ENCODE measurements at places on chromosomes 12 and 14.

DNA sequence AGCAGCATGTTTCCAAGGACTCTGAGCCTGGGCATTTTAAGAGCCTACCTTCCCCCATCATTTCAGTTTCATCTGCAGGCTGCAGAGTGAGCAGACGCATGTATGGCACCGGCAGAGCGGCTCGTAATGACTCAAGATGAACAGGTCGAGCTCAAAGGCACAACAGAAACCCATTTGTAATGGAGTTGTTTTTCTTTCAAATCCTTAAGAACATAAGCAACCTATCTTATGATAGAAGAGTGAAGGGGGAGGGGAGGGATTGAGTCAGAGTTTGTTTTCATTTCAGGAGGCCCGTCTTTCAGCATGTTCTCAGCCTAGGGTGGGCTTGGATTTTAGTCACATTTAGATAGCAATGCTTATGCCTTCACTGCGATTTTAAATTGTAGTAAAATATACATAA lies 54.9 kb upstream of the CISTR start:
- DNase-seq, result peak; percentile 3

GRCh38 chr12:58596381-58596780 lies 323.9 kb downstream of the LRIG3 start:
- no peak for DNase-seq

DNA sequence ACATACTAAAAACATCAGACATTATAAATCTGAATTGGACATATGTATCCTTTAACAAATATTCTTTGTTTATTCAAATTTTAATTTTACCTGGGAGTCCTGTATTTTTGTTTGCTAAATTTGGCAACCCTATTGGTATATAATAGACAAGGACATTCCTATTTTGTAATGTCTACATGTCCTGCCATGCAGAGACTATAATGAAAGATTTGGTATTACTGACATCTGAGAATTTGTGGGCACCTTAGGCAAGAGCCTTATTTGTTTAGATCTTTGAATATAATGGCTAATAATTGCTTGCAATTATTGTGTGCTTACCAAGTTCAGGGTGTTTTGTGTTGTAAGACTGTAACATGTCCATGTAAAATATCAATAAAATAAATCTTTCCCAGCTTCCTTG lies 334.4 kb downstream of the KCNH5 start:
- DNase-seq, result no peak

- DNase-seq, result no peak
Measured at GRCh38 chr12:49195736-49196135, 6.9 kb upstream of the TUBA1A start.

DNA sequence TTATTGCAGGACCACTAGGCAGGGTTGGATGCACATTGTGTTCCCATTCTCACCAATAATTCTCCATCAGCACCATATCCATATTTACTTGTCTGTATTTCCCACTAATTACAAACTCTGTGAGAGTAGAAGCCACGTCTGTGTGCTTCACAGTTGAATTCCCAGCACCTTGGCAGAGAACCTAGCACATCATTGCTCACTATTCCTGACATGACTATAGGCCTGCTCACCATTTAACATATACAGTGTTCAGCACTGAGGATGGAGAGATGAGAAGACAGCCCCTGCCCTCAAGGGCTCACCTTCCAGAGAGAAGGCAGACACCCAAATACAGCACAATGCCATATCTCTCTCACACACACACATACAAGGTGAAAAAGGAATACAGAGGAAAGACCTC lies 5.0 kb downstream of the DAD1 start:
- no peak for DNase-seq

- no peak for DNase-seq
Measured at GRCh38 chr12:49274396-49275069, 9.7 kb downstream of the TUBA1C start.

DNA sequence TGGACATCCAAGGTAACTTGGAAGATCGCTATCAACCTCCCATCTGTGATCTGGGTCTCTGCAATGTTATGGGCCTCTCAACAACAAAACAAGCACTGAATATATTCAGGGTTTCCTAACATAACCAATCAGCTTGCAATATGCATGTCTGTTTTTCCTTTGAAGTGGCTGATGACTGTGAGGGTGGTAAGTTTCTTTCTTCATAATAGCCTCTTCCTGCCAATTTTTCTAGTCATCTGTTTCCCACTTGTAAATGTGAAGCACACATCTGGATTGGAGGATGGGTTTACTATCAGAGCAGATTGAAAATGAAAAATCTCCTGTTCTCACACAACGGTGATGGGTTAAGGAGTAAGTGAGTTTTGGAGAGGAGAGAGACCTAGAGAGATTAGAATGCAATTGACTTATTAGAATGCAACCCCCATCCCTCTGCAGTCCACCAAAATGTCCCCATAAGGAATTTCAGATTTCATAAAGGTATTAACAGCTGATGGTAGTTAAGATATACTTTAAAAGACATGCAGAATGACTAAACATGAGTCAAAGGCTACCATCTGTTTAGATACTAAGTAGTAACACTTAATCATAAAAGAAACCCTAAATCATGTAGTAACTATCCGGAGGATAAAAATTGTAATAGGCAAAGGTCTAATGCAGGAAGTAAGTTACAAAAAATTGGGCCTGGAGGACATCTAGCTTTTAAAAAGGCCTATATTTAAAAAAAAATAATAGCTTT lies 58.4 kb upstream of the SAV1 start:
- DNase-seq, result no peak

- no peak for DNase-seq
Measured at GRCh38 chr12:113946175-113946574, 19.9 kb downstream of the RBM19 start.

DNA sequence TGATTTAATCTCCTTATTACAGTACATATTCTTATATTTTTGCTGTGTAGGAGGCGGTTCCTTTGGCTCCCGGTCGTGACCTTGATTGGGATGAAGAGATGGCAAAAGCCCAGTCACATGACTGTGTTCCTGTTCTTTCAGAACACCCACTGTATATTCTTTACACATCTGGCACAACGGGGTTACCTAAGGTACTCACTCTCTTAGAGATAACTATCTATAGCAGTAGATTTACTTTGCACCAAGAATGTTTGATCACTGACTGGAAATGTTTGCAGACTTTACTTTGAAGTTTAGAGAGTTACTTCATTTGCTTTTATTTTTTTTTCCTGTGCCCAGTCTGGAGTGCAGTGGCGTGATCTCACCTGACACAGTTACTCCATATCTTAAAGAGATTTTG lies 65.2 kb downstream of the ACSS3 start:
- no peak for DNase-seq

GRCh38 chr14:61569812-61570548 lies 125.3 kb upstream of the HIF1A start:
- no peak for DNase-seq

- no peak for DNase-seq
Measured at GRCh38 chr12:88339254-88339949, 197.3 kb downstream of the TMTC3 start.

DNA sequence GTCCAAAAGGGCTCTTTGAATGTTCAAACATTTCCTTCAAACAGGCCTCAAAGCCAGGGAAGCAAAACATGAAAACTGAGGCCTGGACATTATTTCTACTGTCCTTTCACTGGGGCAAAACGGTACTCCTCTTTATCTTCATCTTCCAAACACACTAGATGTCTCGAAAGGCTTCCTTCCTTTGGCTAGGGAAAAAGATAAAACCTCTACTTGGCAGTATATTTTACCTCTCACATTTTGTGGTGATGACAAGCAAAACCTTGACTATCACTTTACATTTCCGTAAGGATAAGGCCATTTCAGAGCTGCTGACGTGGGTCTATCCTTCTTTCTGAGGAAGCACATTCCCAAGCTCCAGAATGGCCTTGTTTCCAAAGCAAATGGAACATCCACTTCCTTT lies 9.9 kb downstream of the STAB2 start:
- no peak for DNase-seq

- DNase-seq, result no peak
Measured at GRCh38 chr14:31229009-31229408, 21.4 kb upstream of the HECTD1 start.

- no peak for DNase-seq
Measured at GRCh38 chr12:34397591-34398365, 375.5 kb downstream of the ALG10 start.

DNA sequence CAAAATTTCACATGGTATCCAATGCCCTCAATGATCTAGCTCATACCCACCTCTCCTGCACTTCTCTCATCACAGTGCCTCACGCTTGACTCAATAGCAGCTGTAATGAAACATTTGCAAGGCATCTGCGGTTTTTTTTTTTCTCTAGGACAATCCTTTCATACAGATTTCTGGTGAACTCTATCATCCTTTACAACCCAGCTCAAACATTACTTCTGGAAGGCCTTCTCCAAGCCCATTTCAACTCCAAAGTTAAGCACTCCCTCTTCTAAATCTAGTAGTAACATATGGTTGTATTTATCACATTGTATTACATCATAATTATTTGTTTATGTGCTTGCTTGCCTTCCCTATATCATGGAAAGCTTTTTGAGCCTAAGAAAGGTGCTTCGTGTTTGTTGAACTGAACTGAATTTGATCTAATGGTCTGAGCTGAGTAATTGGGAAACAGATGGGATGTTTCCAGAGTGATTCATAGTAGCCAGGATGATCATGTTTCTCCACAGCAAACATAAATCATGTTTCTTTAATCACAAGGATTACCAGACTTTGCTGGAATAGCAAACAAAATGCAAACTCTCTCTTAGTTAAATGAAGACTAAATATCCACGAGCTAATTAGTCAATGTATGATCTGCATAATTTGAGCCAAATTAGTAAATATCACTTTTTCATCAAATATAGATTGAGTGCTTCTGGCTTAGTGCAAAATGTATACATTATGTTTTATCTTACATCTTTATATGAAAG lies 14.3 kb downstream of the CFL2 start:
- DNase-seq, result no peak

- DNase-seq, result no peak
Measured at GRCh38 chr14:76277586-76278130, 98.3 kb upstream of the ESRRB start.

DNA sequence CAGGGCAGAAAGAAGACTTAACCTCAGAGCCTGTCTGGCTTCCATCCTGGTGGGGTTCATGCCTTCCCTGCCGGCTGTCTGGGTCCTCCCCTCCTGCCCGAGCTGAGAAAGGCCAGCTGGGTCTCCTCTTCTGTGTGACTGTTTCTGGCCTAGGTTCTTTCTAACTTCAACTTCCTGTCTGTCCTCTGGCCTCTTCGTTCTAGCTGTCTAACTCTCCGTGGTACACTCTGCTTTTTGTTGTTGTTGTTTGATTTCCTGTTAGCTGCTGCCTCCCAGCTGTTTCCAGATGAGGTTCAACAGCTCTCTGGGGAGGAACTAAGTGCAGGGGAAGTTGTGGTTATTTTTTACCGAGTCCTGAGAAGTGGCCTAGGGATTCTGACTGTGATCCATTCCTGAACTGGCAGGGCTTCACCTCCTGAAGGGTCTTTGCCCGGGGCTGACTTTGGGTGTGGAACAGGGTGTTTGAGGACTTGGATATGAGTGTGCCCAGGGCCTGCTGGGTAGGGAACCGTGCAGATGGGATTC lies 3.2 kb downstream of the MLXIP start:
- DNase-seq, result no peak

DNA sequence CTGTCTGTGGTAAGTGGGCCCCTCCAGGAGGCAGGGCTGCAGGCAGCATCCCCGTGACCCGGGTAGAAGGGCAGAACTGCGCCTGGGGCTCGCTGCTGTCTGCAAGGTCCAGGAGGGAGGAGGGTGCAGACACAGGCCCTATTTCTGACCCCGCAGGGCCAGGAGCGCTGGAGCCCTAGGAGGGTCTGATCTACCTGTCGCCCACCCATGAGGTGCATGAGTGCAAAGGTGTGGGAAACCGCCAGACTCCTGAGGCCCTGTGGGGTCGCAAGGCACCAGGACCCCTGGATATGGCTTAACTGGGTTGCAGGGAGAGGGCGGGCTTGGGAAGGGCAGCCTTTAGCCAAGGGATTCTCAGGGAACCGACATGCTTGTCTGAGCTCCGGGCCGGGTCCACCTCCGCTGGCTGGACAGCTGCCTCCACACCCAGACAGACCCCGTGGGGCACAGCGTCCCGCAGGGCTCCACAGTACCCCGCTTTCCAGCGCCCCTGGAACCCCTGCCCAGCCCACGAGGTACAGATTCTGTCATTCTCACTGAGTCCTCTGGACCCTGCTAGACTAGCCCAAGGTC lies 72.9 kb upstream of the TSPAN11 start:
- no peak for DNase-seq

DNA sequence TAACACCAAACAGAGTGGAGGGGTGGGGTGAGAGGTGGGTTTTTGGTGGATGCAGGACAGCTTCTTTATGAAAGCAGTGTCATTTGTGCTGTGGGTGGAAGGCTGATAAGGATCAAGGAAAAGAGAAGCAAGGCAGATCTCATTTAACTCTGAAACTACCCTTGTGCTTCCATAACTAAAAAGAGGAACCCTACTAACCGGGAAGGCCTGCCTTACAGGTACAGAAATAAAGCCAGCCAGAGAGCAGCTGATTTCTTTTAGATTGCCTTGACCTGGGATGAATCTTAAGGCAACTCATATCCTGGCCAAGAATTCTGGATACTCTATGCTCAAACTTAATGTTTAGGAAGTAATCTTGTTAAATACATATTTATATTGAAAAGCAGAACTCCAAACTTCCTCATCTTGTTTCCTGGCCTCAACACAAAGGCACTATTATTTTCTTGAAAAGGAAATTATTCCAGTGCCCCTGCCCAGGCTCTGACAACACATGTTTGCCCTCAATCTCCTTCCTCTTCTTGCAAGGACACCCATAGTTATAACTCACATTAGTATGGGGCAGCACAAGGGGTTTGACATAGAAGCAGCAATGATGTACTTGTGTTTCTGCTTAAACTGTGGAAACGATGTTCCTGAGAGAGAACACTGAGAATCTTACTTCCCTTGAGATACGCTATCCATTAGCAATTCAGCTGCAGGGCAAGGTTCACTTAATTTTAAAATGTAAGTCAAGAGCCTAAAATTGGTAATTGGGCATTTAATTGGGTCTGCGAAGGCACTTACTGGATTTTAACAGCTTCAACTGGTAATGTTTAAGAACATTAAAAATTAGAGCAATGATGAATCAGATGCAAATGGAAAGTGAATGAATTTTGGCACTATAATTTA lies 173.7 kb downstream of the STXBP6 start:
- DNase-seq, result no peak

- DNase-seq, result no peak
Measured at GRCh38 chr12:11397366-11397765, 2.0 kb upstream of the PRB2 start.

GRCh38 chr14:105945896-105946295 lies 419.5 kb downstream of the TMEM121 start:
- DNase-seq, result no peak

GRCh38 chr12:89472508-89472907 lies 52.1 kb downstream of the GALNT4 start:
- DNase-seq, result peak; percentile 59

- no peak for DNase-seq
Measured at GRCh38 chr14:79331830-79332229, 879.5 kb downstream of the DIO2 start.

- DNase-seq, result no peak
Measured at GRCh38 chr12:52119398-52120254, 40.1 kb downstream of the SMIM41 start.

GRCh38 chr14:64387232-64387781 lies 846 bp upstream of the MTHFD1 start:
- DNase-seq, result no peak

Data from AG04449 (cell line).